COR-L47 (cell line): ENCODE measurements at places on chromosomes 12 and 14.

DNA sequence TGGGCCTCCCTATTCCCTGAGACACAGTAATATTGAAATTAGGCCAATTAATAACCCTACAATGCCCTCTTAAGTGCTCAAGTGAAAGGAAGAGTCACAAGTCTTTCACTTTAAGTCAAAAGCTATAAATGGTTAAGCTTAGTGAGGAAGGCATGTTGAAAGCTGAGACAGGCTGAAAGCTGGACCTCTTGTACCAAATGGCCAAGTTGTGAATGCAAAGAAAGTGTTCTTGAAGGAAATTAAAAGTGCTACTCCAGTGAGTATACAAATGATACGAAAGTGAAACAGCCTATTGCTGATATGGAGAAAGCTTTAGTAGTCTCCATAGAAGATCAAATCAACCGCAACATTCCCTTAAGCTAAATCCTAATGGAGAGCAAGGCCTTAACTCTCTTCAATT lies 140.8 kb downstream of the PTCSC3 start:
- DNase-seq = no peak

DNA sequence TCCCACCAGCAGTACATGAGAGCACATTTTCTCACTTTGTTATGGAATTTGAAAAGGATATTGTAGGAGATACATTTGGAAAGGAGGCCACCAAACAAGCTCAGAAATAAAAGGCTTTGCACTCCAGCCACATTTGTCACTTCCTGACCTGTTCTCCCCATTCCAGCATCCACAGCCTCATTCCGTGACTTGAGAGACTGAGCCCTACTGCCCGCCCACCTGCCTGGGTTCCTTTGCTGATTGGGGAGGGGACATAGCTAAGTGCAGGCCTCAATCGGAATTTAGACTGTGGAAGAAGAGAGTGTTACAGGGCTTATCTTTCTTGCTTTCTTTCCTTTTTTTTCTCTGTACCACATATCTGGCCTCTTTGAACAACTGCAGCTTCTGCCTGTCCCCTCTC lies 735.4 kb upstream of the TMEM132C start:
- DNase-seq = no peak

- DNase-seq = no peak
Measured at GRCh38 chr12:121448771-121449315, 48.9 kb downstream of the RNF34 start.

DNA sequence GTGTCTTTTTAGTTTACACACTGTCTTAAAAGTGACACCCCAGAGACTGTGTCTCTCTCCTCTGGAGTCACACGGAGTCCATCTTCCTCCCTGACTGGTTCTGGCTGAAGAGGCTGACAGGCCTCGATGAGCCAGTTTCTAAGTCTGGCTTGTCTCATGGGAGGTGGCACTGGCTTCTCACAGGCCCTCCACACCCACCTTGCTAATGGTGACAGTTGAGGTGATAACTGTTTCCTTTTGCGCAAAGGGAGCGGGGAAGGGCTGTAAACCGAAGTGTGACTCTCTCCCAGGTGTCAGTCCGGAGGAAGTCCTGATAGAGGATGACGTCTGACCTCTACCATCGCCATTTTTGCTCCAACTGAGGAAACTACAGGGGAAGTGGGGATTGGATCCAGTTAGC lies 30.2 kb downstream of the KCTD10 start:
- DNase-seq = no peak

DNA sequence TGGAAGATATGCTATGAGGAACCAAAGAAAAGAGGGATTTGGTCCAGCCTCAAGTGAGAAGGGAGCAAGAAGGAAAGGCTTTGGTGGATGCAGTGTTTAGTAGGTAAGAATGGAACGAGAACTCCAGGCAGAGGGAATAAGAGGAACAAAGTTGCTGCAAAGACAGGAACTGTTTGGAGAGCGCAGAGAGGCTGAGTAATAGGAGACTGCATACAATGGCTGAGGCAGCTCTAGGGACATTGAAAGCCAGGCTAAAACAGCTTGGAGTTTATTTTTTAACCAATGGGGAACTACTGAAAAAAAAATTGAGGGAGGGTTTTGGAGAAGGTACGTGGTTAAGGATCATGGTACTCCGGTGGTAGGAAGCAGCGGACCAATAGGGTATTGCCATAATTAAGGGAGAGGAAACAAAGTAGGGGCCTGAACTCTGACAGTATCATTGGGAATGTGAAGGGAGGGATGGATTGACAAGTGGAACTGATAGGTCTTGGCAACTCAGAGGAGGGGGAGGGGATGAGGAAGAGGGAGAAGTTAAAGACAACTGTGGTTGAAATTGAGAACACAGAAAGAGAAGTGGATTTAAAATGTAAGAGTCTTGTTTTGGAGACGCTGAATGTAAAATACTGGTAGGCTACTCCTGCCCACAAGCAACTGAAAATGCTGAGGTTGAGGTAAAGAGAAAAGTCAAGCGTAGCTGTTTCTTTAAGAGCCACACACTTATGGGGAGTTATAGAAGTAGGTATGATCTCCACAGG lies 4.8 kb downstream of the ASCL4 start:
- DNase-seq = no peak

GRCh38 chr12:109822951-109823411 lies 10.2 kb downstream of the TRPV4 start:
- peak; percentile 24 for DNase-seq

DNA sequence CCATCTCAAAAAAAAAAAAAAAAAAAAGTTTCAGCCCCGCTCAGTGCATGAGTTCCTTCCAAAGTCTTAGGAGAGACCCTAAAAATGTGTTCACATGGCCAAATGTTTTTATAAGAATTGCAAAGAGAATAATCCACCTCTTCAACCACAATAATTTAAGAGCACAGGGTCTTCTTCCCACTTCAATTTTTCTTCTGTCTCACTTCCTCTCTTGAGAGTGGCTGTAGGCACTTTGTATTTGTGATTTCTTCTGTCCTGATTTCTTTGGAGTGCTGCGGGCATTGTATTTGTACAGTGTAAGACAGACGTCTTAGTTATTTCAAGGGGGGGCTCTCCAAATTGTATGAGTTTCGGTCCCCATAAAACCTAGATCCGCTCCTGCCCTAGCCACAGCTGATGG lies 58.3 kb downstream of the C12orf56 start:
- no peak for DNase-seq
